Dermis blood vessel endothelial cell (primary cell): ENCODE measurements at places on chromosomes 12 and 14. TPM values are rescaled to one million over a fixed set of nuclear protein-coding genes. Genes with fewer than 3 reads are reported as not detected.
A peak's percentile ranks its signal among the peaks of the same experiment; 100 is the strongest.

Gene RXYLT1
- total RNA-seq, result 11.1 and 12.8 TPM in 2 replicates

Gene PCNX1
- 33.4 and 49.0 TPM in 2 replicates for total RNA-seq

Gene LRTM2
- not detected in 2 replicates for total RNA-seq

Gene FAM181A
- not detected in 2 replicates for total RNA-seq

DNA sequence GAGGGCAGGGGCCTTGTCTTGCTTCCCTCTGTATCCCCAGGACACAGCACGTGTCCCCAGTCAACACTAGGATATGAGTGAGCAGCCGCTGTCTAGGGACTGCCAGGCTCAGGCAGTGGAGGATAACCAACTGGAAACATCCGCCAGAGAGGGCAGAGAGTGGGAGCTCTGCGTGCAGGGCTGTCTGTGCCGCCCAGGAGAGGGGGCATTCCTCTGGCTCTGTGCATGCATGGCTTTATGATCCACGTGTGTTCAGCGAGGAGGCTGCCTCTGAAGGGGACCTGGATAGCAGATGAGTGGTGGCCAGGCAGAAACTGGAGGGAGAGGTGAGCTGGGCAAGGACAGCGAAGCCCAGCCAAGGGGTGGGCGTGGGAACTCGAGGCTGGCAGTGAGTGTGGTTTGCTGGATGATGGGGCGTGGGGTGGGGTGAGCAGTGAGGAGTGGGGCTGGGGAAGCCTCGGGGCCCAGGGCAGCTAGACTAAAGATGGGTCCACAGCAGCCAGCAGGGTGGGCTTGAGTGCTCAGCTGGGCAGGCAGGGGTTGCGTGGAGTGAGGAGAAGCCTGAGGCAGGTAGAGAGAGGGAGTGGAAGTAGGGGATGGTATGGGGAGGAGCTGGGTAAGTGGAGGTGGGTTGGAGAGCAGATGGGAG is 72.9 kb downstream of the PRIMA1 start:
- no peak for DNase-seq

DNA sequence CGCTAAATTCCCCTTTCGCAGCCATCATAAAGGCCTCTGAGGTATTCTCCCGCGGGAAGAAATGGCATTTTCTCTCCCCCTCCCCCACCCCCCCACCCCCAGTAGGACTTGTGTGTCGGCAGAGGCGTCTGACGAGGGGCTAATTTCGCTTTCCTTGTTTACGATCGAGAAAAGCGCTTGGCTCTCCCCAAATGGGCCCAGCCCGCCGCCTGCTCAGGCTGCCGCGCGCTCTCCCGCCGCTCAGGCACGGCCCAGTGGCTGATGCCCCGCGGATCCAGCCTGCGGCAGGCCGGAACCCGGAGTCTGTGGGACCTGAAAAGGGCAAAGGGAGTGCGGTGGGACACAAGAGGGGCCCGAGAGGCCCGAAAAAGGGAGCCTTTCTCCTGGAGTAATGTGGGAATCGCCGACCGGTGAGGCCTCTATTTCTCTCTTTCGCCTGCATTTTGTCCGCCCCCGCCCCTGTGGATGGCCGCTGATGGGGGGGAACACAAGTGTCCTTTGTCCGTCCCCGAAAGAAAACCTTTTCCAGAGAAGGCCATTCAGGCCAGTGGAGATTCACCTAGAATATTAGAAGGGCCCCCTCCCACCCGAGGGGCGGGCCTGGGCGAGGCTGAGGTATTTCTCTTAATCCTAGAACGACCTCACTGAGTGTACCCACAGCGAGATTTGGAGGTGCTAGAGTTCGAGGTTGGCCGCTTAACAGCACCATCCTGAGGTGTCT is 9.0 kb upstream of the HOXC6 start:
- DNase-seq, result no peak

- peak; percentile 61 for DNase-seq
These were observed 1.6 kb downstream of the PHLDA1 start for GRCh38 chr12:76029982-76030340.

GRCh38 chr12:3726456-3726855 is 26.5 kb downstream of the CRACR2A start:
- peak; percentile 58 for DNase-seq

GRCh38 chr12:6140651-6141447 is 16.4 kb upstream of the VWF start:
- peak; percentile 76 for DNase-seq

DNA sequence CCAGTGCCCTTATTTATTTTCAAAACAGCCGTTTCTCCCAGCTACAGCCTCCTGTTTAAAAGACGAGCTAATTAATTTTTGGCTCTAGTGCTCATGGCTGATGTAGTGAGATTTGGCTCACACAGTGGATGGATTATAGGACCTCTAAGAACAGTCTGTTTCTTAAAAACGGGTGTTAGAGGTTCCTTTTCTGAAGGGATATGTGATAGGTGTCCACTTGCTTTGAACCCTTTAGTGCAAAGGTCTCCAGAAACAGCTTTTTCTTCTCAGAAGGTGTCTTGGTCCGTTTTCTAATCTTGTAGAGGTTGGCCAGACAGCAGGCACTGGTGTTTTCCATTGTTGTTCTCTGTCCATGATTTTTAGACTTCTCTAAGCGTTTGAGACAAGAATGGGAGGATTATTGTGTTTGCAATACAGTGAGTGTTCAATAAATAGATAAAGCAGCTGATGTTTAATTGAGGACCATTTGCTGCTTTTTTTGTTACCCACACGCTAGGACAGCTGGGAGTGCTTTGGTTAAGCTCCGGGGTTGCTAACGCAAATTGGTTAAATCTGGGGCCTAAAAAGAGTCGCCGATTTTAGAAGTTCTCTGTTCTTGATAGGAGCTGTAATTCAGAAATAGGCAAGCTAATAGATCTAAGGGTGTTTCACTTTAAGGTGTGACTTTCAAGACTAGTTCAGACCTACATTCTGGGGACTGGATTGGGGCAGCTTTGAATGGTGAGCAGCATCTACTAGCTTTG is 1.0 kb downstream of the BORCS5 start:
- no peak for DNase-seq

DNA sequence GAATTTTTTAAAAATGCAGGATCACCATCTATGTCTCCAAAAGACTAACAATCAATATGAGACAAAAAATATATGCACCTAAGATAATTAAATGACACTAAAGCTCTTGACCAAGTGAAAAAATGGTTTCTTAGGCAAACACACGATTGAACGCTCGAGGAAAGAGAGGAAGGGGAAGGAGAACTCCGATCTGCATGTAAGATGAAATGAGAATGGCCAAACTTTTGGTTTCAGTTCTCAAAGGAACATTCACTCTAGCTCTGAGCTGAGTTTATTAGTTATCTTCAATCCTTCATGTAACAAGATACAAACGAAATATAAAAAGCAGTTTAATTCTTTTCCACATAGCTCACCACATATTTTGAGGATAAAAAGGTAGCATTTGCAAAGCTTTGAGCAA is 2.8 kb downstream of the DYRK4 start:
- no peak for DNase-seq

DNA sequence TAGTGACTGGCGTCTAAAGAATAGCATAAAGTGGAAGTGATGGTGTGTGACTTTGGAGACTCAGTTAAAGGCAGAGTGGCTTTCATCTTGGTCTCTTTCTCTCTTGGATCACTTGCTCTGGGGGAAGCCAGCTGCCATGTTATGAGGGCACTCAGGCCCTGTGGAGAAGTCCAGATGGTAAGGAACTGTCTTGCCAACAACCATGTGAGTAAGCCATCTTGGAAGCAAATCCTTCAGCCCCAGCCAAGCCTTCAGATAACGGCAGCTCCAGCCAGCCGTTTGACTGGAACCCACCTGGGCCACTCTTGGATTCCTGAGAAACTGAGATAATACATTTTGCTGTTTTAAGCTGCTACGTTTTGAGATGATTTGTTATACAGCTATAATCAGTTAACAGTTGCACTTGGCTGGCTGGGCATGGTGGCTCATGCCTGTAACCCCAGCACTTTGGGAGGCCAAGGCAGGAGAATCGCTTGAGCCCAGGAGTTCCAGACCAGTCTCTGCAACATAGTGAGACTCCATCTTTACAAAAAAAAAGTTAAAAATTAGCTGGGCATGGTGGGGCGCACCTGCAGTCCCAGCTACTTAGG is 7.7 kb upstream of the LRRC23 start:
- no peak for DNase-seq

- no peak for DNase-seq
These were observed 359.4 kb downstream of the TMEM121 start for GRCh38 chr14:105885561-105886320.

GRCh38 chr12:51275088-51275487 is 4.9 kb upstream of the SMAGP start:
- no peak for DNase-seq

GRCh38 chr12:43551971-43552559 is at the start of gene ADAMTS20:
ADAMTS20 (minus strand) TSS chr12:43552203; CDS start chr12:43551921, 282 bp downstream.
- no peak for DNase-seq

DNA sequence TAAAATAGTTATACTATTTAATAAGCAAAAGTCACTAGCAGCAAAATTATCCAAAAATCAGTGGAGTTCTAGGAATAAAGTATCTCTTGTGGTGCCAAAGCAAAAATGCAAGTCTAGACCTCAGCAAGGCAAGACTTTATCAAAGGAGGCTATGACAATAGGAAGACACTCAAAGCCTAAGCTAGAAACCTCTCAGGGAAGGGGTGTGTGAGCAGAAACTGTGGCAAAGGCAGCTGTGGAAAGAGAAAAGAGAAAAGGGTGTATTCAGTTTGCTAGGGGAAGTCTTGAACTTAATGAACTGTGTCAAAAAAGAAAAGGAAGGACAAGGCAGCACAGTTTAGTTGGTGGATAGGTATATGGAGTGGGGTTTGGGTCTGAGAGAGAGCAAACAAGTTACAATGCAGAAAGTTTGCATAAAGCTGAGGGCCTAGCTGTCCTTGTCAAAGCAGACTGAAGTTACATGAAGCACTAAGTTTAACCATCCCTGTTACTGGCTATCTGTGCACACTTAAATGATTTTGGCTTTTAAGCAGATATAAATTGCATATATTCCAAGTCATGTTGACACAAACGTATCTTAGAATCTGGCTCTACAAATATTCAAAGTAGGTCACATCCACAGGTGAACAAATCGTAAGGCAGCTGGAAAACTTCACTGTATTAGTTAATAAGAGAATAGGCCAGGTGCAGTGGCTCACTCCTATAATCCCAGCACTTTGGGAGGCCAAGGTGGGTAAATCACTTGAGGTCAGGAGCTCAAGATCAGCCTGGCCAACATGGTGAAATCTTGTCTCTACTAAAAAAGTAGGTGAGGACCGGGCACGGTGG is 31.0 kb upstream of the AMN1 start:
- DNase-seq, result no peak
